NCI-H345 (cell line): ENCODE measurements at places on chromosomes 5 and 9.

- no peak for DNase-seq
Observed at GRCh38 chr9:114060711-114061110, 17.4 kb downstream of the AMBP start.

GRCh38 chr9:95018099-95018936, 291.8 kb downstream of the AOPEP start:
- DNase-seq = no peak

DNA sequence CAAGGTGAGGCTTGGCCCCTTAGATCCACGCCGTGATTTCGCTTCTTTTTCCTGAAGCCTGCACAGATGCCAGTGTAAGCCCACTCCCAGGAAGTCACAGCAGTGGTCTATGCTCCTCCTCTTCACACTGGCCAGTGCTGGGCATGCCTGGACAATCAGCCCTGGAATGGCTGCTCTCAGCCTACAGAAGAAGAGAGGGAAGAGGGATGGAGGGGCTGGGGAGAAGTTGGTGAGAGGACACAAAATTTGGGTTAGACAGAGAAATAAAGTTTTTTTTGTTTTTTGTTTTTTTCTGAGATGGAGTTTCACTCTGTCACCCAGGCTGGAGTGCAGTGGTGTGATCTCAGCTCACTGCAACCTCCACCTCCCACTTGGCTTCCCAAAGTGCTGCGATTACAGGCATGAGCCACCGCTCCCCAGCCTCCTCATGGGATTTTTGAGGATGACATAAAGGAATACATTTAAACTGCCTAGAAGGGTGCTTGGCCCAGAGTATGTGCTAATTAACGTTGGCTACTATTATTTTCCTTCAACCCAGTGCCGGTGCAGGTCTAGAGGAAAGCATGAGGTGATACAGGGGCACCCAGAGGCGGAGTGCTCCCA, 830 bp downstream of the S100Z start:
- no peak for DNase-seq

GRCh38 chr5:139488260-139488659, 5.7 kb upstream of the STING1 start:
- no peak for DNase-seq

GRCh38 chr5:36683821-36684434, 77.5 kb downstream of the SLC1A3 start:
- no peak for DNase-seq

DNA sequence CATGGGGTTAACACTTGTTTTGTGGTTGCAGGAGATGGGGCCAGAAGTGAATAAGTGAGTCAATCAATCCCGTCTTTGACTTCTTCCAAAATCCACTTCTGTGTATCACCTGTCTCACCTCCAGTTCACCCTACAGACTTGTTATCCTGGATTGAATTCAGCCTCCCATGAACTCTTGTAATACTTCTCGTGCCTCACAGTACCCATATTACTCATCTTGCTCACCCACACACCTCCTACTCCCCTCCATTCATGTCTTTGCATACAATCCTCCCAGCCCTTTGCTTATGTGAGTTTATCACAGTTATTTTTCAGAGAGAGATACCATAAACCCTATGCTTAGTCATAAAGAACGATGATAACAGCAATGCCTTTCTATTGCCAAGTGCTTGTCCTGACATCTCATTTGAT, 52.9 kb upstream of the PAPPA start:
- no peak for DNase-seq

- DNase-seq = no peak
Observed at GRCh38 chr9:136683173-136683745, 4.0 kb downstream of the AGPAT2 start.

DNA sequence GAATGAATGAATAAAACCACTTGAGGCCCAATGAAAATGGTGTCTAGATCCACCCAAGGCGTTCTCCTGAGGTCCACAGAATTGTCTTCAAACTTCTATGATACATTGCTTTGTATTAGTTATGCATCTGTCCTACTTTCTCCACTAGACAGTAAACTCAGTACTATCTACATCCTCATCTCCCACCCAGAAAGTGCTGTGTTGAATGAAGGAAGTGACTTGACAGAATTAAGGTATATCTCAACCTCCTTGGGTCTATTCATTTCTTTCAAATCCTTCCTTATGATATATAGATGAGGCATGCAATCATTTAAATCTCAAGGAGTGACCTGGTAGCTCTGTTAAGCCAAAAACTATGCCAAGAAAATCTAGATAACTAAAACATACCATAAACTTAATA, 15.7 kb upstream of the PDCL start:
- DNase-seq = no peak

- peak; percentile 14 for DNase-seq
Observed at GRCh38 chr5:160315968-160316367, 3.6 kb upstream of the CCNJL start.
